DMS53 (cell line): ENCODE measurements at places on chromosomes 11 and 22.

DNA sequence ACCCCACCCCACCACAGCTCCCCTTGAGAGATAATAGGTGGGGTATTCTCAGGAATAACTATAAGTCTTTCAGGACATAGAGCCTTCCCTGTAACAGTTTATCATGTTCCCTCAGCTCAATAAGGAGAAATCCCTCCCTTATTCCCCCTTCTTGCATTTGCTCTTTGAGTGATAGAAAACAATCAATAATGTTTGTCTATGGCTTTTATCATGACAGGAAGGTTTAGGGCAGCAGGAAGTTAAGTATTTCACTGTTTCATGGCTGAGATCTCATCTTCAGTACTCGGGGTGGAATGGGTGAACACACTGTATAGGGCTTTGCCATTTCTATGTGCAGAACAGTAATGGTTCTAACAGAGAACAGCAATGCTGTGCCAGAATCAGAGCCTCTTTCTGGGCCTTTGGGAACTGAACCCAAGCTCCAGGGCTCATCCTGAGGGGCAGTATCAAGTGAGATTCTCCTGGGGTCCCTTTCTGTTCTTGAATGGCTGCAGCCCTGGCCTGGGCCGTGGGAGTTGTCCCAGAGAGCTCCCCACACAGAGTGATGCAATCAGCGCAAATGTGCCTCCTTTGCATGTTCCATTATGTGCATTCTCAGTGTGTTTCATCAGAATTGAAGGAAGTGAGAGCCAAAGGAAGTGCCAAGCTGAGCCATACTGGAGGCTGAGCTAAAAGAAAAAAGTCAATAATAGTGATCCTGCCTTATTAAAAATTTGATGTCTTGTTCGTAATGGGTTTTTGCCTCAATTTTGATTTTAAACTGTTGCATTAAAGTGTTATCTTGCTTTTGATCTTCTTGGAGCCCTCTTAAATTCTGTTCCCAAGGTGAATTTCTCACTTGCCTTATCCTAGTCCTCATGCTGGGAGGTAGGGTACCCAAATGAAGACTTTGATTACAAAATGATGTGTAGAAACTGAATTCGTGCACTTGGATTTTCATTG lies 2.9 kb upstream of the CYP2R1 start:
- peak; percentile 16 for DNase-seq

GRCh38 chr22:37163575-37164504 lies 14.1 kb upstream of the IL2RB start:
- DNase-seq, result no peak

- no peak for DNase-seq
Measured at GRCh38 chr11:118128721-118129470, 23.7 kb downstream of the SCN4B start.

DNA sequence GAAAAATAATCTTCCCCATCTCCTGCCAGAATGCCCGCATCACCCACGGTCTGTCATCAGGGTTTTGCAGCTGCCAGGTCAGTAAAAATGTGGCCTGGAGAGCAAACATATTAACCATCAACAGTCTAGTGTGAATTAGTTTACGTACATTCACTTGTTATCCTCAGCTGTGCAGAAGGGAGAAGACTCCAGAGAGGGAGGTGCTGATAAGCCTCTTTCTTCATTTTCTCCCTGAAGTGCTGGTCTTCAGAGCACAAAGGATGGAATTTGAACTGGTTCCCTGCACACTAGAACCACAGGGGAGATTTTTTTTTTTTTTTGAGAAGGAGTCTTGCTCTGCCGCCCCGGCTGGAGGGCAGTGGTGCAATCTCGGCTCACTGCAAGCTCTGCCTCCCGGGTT lies 8.2 kb downstream of the FGF19 start:
- no peak for DNase-seq

DNA sequence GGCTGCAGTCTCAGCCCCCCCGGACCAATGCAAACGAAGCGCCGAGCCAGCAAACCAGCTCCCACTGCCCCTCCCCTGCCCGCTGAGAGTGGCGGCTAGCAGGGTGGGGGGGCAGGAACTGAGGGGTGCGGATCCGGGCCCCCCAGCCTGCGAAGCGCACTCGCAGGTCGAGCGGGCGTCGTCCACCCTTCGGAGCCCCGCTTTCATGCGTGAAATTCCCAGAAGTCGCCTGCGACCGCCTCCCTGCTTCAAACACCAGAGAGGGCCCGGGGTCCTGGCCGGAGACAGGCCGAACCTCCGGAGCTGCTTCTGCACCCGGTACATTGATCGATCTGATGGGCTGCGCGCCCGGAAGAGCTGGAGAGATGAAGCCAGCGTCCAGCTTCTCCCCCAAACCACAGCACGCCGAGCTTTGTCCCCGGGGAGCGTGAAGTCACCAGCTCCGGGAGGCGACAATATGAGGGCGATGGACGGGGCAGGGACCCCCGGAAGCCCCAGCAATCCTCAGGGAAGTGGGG lies 646 bp upstream of the PATZ1 start:
- peak; percentile 61 for DNase-seq

DNA sequence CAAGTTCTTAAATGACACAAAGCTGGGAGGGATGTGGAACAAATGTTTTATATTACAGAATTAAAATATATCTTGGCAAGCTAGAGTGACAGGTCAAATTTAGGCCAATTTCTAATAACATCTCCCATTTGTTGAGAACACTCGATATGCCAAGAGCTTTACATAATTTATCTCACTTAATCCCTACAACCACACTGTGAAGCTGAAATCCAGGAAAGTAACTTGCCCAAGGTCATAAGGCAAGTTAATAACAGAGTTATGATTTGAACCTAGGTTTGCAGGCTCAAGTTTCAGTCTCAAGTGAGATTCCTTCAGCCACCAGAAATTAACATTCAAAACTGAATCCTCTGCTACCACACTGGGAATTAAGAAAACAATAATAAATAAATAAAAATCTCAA lies 38.3 kb downstream of the RAB30 start:
- DNase-seq, result no peak

- DNase-seq, result no peak
Measured at GRCh38 chr11:72102631-72102945, 509 bp downstream of the LAMTOR1 start.

DNA sequence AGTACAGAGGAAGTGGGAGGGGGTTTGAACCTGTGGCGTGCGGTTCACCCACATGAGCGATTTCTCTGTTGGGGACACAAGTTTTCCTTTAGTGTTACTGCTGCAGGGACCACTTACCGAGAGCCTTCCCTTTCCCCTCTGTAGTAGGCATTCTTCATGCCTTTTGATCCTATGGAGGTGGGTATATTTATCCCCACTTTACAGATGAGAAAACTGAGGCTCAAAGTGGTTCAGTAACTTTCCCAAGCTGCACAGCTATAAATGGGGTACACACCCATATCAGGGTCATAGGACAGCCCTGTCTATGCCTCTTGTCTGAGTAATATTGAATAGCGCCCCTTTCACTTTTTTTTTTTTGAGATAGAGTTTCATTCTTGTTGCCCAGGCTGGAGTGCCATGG lies 3.3 kb upstream of the PHF21B start:
- no peak for DNase-seq

- no peak for DNase-seq
Measured at GRCh38 chr22:49788504-49788903, 39.2 kb downstream of the BRD1 start.

DNA sequence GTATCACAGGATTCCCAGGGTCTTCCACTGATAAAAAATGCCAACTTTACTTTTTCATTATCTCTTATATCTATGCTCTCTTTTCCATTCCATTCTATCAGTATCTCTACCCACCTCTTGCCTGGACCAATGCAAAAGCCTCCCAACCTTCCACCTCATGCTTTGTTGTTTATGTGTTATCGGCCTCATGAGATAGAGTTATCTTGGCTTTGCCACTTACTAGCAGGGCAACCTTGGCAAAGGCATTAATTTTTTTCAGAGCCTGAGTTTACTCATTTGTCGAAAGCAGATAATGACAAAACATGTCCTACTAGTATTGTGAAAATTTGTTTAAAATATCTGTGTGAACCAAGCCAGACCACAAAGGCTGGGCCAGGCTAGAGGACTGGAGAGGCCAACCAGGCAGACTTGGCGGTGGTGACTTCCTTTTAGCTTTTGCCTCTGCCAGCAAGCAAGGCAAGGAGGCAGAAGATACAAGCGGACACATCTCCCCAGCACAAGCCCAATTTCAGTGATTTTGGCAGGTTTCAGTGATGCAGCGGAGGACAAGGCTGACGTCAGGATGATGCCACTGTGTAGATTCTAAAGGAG lies 106.9 kb downstream of the ADAMTS15 start:
- no peak for DNase-seq

- no peak for DNase-seq
Measured at GRCh38 chr22:18087350-18087855, 9.6 kb downstream of the PEX26 start.

- DNase-seq, result peak; percentile 34
Measured at GRCh38 chr11:35138943-35139721, at the start of gene CD44. TSS of gene CD44 (plus strand) at chr11:35139171. CDS start at chr11:35139304, 133 bp downstream.

DNA sequence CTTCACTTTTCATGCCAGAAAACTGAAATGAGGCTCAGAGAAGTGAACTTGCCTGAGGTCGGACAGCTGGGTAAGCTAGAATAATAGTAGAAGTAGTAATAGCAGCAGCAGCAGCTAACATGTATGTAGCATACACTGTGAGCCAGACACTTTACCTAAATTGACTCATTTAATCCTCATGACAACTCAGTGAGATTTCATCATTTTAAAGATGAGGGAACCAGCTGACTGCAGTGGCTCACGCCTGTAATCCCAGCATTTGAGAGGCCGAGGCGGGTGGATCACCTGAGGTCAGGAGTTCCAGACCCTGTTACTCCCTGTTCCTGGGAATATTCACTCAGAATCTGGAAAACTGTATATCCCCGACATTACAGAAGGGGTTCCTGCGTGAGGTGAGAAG lies 154.5 kb downstream of the DBX1 start:
- peak; percentile 11 for DNase-seq

- peak; percentile 58 for DNase-seq
Measured at GRCh38 chr11:58513747-58514367, 6.0 kb upstream of the OR5B21 start.

- no peak for DNase-seq
Measured at GRCh38 chr11:44229098-44229497, 80.8 kb downstream of the ALX4 start.

- DNase-seq, result no peak
Measured at GRCh38 chr22:49446759-49447710, 380.6 kb downstream of the BRD1 start.

DNA sequence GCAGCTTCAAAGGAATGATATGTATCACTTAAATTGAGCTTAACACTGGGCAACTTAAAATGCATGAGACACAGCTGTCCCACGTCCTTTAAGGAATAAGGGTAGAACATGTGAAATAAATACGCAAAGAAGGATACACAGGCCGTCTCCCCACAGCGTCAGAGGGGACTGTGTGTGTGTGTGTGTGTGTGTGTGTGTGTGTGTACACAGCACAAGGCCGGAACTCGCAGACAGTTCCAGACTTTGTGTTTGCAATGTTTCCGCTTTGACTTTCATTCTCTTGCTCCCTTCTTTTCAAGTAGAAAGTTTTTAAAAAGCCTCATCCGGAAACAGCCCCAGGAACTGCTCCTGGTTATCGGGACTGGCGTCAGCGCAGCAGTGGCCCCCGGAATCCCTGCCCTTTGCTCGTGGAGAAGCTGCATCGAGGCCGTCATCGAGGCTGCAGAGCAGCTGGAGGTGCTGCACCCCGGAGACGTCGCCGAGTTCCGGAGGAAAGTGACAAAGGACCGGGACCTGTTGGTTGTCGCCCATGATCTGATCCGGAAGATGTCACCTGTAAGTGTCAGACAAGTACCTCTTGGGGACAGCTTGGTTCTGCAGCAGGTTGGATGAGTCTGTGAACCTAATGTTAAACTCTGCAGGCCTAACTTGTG lies 13.3 kb downstream of the FAM118A start:
- no peak for DNase-seq

DNA sequence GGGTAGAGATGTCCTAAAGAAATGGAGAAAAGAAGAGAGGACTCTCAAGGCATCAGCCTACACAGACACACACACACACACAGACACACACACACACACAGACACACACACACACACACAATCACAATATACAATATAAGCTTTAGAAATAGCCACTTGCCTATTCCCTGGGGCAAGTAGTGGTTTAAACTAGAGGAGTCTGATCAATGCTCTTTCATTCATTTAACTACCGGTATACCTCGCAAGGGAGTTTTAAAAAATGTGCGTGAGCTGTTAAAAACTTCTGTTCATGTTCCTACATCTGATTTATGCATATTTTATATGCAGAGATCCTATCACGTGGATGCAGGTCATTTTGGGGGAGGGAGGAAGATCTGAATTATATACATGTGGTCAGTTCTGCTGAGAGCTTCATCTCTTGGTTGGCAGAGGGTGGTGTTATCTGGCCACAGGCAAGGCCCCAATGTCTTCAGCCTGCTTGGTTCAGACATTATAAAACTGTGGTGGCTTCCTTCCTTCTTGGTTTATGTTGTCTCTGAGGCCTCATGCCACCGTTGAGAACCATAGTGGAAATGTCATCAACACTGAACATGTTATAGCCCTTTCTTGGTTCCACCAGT lies 56.6 kb downstream of the SYT13 start:
- DNase-seq, result no peak

- DNase-seq, result no peak
Measured at GRCh38 chr11:57479021-57479663, 18.8 kb downstream of the RTN4RL2 start.

GRCh38 chr11:119804698-119805097 lies 75.7 kb upstream of the NECTIN1 start:
- no peak for DNase-seq

DNA sequence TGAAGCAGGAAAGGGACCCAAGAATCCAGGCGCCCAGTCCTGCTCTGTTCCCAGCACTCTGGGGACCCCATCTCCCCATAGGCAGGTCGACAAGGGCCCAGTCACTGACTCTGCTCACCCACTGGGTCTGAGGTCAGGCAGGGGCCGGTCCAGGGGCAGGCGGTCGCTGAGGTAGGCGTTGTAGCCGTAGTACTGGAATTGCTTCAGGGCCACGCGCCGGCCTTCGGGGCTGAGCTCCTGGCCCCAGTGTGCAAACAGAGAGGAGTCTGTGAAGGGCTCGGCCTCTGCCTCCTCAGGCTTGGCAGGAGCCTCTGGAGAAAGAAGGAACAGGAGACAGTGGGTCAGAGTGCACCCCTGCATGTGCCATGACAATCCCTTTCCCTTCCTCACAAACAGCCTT lies 95.6 kb upstream of the CSNK2A3 start:
- no peak for DNase-seq

DNA sequence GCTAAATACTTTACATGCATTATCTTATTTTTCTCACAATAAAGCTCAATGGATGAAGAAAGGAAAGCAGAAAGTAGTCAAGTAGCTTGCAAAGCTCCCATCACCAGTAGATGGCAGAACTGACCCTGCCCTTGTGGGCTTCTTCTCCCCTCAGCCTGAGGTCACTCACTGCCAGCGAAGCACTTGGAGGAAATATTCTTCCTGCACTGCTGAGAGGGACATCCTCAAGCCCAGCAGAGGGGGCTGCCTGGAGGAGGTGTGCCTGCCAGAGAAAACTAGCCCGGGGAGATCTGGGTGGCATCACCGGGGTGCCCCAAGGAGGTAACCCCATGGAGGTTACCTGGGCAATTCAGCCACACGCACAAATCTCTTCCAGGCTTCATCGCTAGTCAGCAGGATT lies 6.6 kb downstream of the APOL4 start:
- DNase-seq, result peak; percentile 47

DNA sequence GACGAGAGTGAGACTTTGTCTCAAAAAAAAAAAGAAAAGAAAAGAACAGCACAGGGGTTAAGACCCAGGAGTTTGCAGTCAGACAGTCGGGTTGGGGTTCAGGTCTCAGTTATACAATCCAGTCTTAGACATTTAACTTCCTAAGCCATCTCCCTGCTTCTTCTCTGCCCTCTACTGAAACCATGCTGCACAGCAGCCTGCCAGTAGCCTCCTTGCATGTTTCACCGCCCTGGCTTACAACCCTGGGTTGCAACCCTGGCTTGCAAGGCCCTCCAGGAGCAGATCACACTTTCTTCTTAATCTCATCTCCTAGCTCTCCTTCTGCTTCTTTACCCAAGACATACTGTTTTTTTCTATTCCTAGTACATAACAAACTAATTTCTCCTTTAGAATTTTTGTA lies 5.9 kb upstream of the B3GAT3 start:
- DNase-seq, result no peak
